ENCODE measurements at places on chromosomes 4 and X. TPM values are rescaled to one million over a fixed set of nuclear protein-coding genes. Genes with fewer than 3 reads are reported as not detected.

BEND2 gene
- total RNA-seq: not detected

ZNF157 gene
- not detected for total RNA-seq

VBP1 gene
- 45.3 TPM for total RNA-seq

FRMPD3 gene
- total RNA-seq: 0.03 TPM

PROM1 gene
- total RNA-seq: 61.7 TPM

CLDN34 gene
- not detected for total RNA-seq

SPANXA2 gene
- total RNA-seq: not detected

TLL1 gene
- total RNA-seq: not detected

GAGE13 gene
- not detected for total RNA-seq

RAP2C gene
- 152 TPM for total RNA-seq

XAGE1B gene
- not detected for total RNA-seq

- no peak for DNase-seq
Measured at GRCh38 chr4:63348735-63349673, 1060.2 kb downstream of the TECRL start.

- DNase-seq: no peak
Measured at GRCh38 chr4:47801481-47802002, 36.3 kb downstream of the CORIN start.

DNA sequence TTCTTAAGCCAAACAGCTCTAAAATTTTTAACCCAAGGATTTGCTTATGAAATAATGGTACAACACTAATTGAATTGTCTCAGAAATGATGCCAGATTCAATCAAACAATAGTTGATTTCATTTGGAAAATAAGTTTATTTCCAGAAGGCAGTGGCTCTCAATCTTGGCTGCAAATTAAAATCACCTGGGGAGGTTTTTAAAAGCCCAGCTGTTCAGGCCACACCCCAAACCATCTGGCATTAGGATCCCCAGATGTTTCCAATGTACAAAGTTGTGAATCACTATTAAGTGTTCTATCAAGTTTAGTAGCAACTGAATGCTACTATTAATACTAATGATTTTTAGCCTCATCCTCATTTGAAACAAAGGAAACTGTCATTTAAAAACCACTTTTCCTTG, 22.2 kb downstream of the TMEM184C start:
- DNase-seq: no peak

GRCh38 chr4:26300314-26301307, 20.2 kb upstream of the RBPJ start:
- no peak for DNase-seq

- DNase-seq: no peak
Measured at GRCh38 chr4:117515921-117516320, 430.5 kb upstream of the TRAM1L1 start.

- no peak for DNase-seq
Measured at GRCh38 chrX:107715331-107716117, 60.1 kb downstream of the TSC22D3 start.

DNA sequence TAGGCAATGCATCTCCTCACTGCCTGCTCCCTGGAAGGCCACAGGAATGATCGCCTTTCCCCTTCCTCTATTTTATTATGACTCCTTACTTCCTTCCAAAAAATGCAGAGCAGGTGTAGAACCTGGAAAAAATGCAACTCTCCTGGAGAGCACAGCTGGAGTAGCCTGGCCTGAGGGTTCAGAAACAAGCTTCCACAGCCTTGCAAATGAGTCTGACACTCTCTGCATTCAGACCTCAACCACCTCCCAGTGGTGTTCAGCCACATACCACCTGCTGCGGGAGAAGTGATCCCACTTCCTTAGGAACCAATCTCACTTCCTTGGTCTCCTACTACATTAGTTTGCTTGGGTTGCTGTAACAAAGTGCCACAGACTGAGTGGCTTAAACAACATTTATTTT, 368.1 kb upstream of the NOCT start:
- no peak for DNase-seq

GRCh38 chr4:174972911-174973310, 54.8 kb downstream of the ADAM29 start:
- DNase-seq: no peak

GRCh38 chr4:176413171-176413570, 93.4 kb downstream of the SPCS3 start:
- DNase-seq: no peak

GRCh38 chrX:53089224-53089842, 4.6 kb upstream of the KANTR start:
- DNase-seq: peak; percentile 64

GRCh38 chr4:73721909-73722308, 18.5 kb upstream of the CXCL8 start:
- DNase-seq: no peak

- DNase-seq: no peak
Measured at GRCh38 chrX:153347530-153347929, 13.6 kb downstream of the ZNF275 start.

GRCh38 chrX:1506916-1507315, 30.1 kb downstream of the P2RY8 start:
- DNase-seq: no peak

GRCh38 chr4:112156112-112156511, 10.9 kb downstream of the FAM241A start:
- no peak for DNase-seq

- no peak for DNase-seq
Measured at GRCh38 chrX:38993500-38993899, 192.2 kb downstream of the MID1IP1 start.

DNA sequence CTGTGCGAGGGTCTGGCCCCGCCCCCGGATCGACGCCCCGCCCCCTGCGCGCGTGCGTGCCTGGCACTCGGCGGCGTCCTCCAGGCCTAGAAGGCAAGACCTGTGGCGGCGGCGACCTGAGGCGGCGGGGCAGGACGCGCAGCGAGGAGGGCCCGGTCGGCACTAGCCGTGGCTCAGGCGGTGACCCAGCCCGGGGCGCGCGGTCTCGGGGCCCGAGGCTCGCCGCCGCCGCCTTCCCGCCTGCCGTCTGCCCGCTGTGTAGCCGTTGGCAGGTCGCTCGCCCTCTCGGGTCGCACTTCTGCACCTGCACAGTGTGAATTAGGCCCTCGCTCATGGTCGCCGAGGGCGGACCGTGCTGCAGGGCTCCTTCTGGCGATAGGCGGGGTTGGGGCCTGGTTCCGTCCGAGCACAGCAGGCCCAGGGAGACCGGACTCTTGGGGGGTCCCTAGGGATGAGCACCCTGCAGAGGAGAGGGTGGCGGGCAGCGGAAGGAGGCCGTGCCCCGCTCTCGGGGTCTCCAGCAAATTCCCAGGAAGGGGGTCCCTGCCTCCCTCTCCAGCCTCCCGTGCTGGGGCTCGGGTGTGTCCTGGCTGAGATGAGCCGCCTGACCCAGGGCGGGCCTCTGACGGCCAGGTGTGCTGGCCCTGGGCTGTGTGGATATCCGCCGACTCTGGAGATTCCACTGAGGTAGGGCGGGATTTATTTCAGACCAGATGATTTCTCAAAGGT, 557 bp upstream of the FAM53A start:
- DNase-seq: peak; percentile 23

GRCh38 chrX:139423186-139423585, 107.4 kb upstream of the F9 start:
- DNase-seq: no peak

GRCh38 chr4:189912170-189912569, 28.5 kb upstream of the FRG1 start:
- peak; percentile 4 for DNase-seq

DNA sequence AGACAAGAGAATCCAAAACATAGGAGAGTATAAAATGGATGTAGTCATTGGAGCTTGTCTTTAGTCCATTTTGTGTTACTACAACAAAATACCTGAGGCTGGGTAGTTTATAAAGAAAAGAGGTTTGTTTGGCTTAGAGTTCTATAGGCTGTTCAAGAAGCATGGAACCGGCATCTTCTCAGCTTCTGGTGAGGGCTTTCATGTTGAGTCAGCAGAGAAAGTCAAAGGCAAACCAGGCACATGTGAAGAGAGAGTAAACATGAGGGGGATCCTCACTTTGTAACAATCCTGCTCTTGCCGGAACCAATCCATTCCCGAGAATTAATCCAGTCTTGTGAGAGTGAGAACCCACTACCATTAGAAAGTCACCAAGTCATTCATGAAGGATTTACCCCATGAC, 8.1 kb upstream of the HCCS start:
- DNase-seq: no peak

DNA sequence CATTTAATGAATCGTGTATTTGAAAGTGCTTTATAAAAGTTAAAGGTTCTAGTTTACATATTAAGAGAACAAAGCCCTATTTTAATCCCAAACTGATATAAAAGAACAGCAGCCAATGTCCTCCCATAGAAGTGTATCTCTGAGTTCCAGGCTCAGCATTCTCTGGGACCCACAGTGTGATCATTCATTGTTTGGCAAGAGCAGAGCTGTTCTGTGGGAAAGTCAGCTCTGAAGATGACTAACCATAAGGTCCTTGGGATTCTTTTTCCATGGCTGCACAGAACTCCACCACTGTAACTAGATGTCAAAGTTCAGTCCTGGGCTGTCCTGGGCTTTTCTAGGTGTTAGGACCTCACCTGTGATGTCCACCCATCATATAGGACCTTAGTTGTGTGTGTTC, 157.0 kb upstream of the TLL1 start:
- no peak for DNase-seq

GRCh38 chr4:183508697-183509335, 4.0 kb downstream of the ING2 start:
- no peak for DNase-seq

GRCh38 chr4:22897520-22898108, 204.9 kb downstream of the GBA3 start:
- DNase-seq: peak; percentile 49
